ENCODE measurements at places on chromosomes 11 and 22. TPM values are rescaled to one million over a fixed set of nuclear protein-coding genes. Genes with fewer than 3 reads are reported as not detected.

OR8G5 gene
- total RNA-seq, result not detected

- no peak overlapping the region for H3K27ac ChIP-seq
- H3K36me3 ChIP-seq, result no peaks in the 10 kb centered on the region
- H3K4me1 ChIP-seq, result no peaks in the 10 kb centered on the region
- H3K4me3 ChIP-seq, result no peak overlapping the region
- DNase-seq, result no peak
These were observed 71.8 kb downstream of the DENND5A start for GRCh38 chr11:9193316-9193715.

DNA sequence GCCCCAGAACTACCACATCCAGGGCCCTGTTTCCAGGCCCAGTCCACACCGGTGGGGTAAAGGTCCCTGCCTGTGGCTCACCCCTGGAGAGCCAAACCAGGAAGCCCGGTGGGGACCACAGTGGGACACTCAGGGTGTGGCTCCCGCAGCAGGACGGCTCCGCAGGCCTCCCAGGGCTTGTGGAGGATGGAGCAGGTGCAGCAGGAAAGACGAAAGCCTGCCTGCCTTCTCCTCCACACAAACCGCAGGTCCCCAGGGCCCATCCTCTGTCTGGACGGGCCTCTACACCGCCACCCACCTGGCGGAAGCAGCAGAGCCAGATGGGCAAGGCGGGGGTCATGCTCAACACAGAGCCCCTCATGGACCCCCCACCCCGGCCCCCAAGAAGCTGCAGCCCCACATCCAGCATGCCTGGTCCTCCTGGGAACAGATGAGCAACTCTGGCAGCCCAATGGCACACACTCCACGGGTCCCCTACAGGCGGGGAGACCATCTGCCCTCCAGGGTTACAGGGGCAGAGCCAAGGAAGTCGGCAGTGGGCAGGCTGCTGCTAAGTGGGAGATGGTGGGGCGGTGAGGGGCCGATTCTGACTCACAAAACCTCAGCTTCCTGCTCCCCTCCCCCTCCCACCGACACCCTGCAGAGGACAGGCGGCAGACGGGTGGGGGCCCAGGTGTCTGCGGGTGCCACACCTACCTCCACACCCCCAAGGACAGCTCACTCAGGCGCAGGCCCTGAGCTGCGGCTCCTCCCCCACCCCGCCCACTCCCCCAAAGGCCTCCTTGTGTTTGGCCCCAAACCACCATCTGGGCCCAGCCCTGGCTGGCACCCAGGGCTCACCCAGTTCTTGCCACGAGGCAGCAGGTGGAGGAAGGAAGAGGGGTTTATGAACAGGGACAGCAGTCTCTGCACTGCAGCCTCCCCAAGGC is 5.2 kb downstream of the SBF1 start:
- no peak overlapping the region for H3K27ac ChIP-seq
- no peak overlapping the region for H3K4me3 ChIP-seq
- no peak for DNase-seq
- H3K4me1 ChIP-seq, result peaks cover 27% of the 10 kb centered on the region
- no peaks in the 10 kb centered on the region for H3K27me3 ChIP-seq
- H3K36me3 ChIP-seq, result no peaks in the 10 kb centered on the region

DNA sequence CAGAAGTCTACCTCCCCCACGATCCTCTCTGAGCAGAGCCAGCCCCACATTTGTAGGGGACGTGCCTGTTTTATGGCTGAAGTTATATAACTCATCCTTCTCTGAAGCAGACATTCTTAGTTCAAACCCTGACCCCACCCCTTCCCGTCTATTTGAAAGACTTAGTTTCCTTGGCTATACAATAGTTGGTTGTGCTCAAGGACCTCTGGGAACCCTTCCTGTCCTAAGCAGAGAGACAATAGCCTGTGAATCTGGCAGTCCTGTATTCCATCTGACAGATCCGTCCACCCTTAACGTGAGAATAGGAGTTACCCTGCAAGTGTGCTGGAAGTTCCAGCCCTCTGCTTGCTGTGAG is 75.2 kb downstream of the MN1 start:
- no peak overlapping the region for H3K27ac ChIP-seq
- peaks cover 4% of the 10 kb centered on the region for H3K4me1 ChIP-seq
- no peaks in the 10 kb centered on the region for H3K27me3 ChIP-seq
- no peak for DNase-seq
- H3K36me3 ChIP-seq, result no peaks in the 10 kb centered on the region

VSTM5 gene
- 0.31 TPM for total RNA-seq

Data from ovary (tissue), 10 donors.